ENCODE measurements at places on chromosomes 7 and 10.

GRCh38 chr10:72081210-72081609 is 7.1 kb downstream of the SPOCK2 start:
- no peak for DNase-seq

GRCh38 chr10:100182281-100182680 is 3.5 kb downstream of the ERLIN1 start:
- no peak for DNase-seq

- DNase-seq: no peak
Measured at GRCh38 chr7:125085084-125085483, 155.5 kb upstream of the POT1 start.

DNA sequence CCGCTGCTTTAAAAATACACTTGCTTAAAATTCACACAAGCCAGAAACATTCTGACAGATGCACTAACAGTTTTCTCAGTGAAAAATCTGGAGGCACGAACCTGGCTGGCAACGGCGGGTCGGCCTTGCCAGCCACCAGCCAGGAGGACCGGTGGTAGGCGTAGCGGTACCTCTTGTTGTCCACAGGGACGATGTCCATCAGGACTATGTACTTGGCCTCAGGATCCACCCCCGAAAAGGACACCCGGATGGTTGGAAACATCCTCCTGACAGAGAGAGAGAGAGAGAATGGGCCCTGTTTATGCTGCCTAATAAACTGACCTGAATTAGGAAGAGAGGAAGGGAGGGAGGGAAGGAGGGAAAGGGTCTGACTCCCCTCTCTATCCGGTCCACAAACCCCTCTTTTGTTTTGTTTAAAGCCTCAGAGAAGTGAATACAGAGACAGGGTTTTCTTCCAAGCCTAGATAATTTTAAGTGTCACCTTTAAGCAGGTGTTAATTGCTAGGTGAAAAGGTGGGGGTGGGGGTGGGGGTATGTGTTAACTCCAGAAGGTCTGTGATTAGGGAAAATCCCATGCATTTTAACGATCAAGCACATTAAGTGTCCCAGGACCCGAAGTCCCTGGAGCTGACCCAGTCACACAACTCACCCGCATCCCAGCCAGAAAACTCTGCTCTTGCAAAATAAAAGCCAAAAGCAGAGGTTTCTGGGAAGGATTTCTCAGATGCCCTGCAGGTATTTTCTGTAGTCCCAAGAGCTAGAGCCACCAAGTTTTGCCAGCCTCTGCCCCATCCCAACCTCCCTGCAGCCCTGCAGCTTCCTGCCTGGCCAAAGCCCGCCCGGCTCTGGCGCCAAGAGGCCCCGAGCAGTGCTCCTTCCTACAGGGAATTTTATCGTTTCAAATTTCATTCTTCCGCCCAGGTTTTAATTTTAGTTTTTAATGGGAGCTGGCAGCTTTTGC is 5.0 kb downstream of the TBX20 start:
- DNase-seq: no peak

DNA sequence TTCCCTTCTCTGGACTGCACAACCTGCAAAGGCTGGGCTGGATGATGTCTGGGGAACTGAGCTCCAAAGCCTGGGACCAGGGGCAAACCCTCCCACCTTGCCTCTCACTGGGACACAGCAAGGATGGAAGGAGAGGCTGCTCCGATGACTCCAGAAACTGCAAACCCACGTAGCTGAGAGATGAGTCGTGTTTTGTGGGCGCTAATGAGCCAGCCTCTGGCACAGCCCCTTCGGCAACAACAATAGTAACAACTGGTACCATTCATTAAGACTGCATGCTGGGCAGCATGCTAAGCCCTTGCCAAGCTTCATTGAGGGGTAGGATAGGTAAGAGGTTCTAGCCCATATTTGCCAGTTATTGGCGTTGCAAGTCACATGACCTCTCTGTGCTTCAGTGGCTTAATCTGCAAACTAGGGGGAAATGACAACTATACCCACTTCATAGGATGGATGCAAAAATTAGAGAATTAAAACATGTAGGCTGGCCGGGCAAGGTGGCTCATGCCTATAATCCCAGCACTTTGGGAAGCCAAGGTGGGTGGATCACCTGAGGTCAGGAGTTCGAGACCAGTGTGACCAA is 145.9 kb downstream of the SH3PXD2A start:
- DNase-seq: no peak

DNA sequence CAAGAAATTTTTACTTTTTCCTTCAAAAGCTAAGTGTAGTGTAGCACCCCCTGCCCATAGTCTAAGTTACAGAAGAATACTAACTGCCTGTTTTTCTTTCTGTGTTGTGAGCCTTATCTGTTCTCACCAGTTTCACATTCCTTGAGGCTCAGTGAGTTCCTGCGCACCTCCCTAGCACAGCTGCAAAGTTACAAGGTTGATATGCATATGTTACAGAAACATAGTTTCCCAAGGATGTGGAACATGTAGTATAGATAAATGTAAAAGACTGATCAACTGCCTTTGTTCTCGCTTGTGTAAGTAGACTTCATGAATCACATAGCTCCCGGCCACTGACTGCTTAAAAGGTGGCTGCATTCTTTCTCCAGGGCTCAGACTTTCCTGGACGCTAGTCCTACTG is 6.7 kb upstream of the ZNF33B start:
- DNase-seq: peak; percentile 33

DNA sequence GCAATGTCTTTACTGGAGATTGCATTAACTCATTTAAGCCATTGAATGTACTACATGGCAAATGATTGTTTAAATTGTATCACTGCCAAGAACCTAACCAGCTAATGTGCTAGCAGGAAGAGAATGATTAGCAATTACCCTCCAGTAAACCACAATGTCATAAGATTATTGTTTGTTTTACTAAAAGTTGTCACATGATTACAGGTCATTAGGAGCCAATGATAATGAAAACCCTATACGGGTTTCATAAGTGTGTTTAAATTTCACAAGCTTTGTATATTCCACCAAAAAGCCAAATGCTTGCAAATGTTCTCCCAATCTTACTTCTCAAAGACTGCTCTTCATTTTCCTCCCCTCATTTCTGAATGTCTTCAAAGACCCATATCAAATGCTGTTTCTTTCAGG is 76.5 kb upstream of the PPP1R3C start:
- DNase-seq: no peak

GRCh38 chr7:85452674-85453073 is 265.8 kb upstream of the SEMA3D start:
- DNase-seq: no peak

DNA sequence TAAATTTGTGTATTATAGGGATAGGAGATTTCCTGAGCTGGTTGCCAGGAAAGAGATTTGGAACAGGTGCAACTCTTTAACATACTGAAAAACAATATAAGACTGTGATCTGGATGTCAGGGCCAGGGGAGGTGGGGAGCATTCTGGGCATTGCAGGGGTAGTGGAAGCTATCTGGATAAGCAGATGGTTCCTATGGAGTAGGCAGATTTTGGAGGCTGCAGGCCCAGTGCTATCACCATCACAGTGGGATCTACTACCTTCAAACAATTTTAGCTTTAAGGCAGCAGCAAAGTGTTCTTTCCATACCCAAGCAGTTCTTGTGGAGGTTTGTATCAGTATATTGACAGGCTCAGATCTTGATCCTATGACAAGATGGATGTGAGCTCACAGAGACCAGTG is 71.1 kb downstream of the ADAM22 start:
- no peak for DNase-seq

DNA sequence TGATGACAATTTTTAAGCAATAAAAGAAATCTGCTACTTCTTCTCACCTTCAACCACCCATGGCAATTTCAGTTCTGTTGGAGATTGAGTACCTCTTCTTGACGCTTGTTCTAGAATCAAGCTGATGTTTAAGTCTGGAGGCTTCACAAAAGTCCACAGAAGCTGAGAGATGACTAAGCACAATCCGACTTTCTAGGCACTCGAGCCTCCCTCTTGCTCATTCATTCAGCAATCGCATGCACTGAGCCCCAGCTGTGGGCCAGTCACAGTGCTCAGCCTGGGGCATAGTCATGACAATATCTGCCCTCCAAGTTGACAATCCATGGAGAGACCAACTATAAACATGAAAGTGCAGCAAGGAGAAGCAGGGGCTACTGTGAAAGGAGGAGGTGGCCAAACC is 103.2 kb downstream of the IPMK start:
- DNase-seq: no peak
